ENCODE measurements at places on chromosomes 12 and 14.

- no peak for DNase-seq
Observed at GRCh38 chr14:71488703-71489191, 443.5 kb upstream of the RGS6 start.

- DNase-seq, result no peak
Observed at GRCh38 chr14:101109981-101110728, 206.6 kb upstream of the RTL1 start.

- DNase-seq, result no peak
Observed at GRCh38 chr12:101906226-101906625, 28.8 kb downstream of the DRAM1 start.

DNA sequence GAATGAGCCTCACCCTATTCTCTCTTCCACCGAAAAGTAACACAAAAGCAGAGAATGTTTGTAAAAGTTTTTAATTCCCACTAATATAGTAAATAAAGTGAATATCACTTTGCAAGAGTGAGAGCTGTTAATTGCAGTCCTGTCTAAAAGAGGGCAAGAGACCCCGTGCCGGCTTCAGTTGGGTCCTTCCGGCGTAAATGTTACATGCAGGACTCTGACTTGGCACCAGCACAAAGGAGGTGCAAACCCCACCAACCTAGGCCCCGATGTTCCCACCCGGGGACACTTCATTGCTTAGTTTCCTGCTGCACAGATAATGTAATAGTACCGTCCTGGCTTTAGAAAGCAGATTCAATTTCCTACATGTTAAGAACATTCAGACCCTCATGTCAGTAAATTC lies 66.0 kb upstream of the DYNC1H1 start:
- no peak for DNase-seq

DNA sequence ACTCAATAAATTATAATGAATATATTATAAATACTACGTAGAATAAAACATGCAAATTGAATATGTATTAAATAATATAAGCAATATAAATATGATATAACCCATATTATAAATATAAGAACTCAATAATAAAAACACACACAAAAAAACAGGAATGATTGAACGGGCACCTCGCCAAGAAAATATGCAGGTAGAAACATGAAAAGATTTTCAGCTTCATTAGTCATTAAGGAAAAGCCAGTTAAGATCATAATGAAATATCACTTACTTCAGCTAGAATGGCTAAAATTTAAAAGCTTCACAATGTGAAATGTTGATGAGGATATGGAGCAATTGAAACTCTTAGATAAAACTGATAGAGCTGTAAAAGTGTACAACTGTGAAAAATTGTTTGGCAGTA lies 17.8 kb upstream of the SEL1L start:
- DNase-seq, result no peak

- DNase-seq, result peak; percentile 16
Observed at GRCh38 chr14:76133103-76133502, 18.6 kb upstream of the GPATCH2L start.

GRCh38 chr14:97458661-97459579 lies 661.7 kb downstream of the VRK1 start:
- DNase-seq, result peak; percentile 83

- DNase-seq, result peak; percentile 24
Observed at GRCh38 chr12:120156315-120157259, 37.9 kb downstream of the GCN1 start.

- DNase-seq, result peak; percentile 42
Observed at GRCh38 chr12:5083955-5084849, 40.5 kb downstream of the KCNA5 start.

Data from activated CD4-positive, alpha-beta T cell treated with anti-CD3 and anti-CD28 coated beads, Interleukin-2, Interleukin-4, amounts not matched to agents 100 ng/mL and 50 ng/mL, durations not matched to agents 16 hours and 8 hours (primary cell).